Mesothelial cell of epicardium (in vitro differentiated cells): ENCODE measurements at places on chromosomes 2 and 18. TPM values are rescaled to one million over a fixed set of nuclear protein-coding genes. Genes with fewer than 3 reads are reported as not detected.

DNA sequence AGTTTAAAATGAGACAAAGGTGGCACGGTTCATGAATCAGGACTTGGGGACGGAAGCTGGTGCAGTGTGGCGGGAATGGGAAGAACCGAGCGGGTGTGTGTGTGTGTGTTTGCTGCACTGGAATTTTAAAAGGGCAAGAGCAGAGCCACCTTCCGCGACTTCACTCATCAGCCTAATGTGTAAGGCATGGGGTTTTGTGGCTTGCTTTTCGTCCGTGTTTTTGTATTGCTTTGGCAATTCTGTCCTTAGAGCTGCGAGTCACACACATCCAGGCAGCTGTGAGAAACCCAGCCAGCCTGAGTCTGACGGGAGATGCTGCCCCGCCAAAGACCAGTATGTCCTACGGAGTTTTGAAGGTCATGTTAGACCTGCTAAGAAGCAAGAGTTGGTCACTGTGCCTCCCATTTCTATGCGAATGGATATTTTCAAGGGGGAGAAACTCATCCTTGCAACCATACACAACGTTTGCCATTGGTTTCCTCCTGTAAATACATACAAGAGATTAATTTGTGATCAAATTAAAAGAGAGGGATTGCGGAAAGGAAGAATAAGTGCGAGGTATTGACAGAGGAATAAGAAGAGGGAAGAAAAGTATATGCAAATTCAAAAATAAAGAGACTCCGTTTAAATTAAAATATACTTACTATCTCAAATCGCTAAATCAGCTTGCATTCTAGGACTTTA is 665 bp upstream of the CACNB4 start:
- no peak for DNase-seq
- H3K4me3 ChIP-seq, result peak overlapping the region; percentile 83
- no peaks in the 10 kb centered on the region for H3K36me3 ChIP-seq
- peaks cover 21% of the 10 kb centered on the region for H3K4me1 ChIP-seq
- H3K27me3 ChIP-seq, result peaks cover 72% of the 10 kb centered on the region

DNA sequence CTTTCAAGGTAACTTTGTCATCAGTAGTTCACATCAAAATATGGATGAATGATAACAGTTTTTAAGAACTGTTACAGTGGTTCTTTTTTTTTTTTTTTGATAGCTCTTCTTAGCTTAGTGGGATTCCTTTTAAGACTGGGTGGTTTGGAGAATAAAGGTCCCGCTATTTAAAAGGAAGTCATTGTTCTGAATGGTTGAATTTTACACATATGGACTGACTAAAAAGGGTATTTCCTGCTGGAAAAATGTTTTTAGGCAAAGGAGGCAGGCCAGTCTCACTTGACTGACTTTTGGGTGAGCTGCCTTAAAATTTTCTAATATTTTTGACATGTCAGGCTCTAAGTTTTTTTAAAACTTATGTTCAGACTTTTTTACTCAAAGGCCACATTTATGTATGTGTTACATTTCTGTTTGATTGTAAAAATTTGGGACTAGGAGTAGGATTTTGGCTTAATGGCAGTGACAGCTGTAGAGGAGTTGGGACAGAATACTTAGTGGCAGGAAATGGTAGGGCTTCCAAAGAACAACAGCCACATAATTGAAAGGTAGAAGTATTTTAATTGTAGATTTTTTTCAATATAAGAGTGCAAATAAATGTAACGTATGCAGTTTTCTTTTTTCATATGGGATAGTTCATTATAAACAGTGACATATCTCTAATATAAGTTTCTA is 13.7 kb downstream of the VAPA start:
- no peak for DNase-seq
- H3K27me3 ChIP-seq, result no peaks in the 10 kb centered on the region
- peaks cover 53% of the 10 kb centered on the region for H3K4me1 ChIP-seq
- peak overlapping the region; percentile 59 for H3K27ac ChIP-seq

Gene ELOA2
- not detected in 3 replicates for total RNA-seq

Gene LAMA1
- total RNA-seq, result 91.4 to 99.8 TPM (median 93.7 TPM) in 3 replicates

GRCh38 chr2:108243566-108243965 is 3.8 kb downstream of the SULT1C3 start:
- H3K27me3 ChIP-seq, result no peaks in the 10 kb centered on the region
- no peak for DNase-seq
- no peaks in the 10 kb centered on the region for H3K36me3 ChIP-seq
- no peak overlapping the region for H3K4me3 ChIP-seq

DNA sequence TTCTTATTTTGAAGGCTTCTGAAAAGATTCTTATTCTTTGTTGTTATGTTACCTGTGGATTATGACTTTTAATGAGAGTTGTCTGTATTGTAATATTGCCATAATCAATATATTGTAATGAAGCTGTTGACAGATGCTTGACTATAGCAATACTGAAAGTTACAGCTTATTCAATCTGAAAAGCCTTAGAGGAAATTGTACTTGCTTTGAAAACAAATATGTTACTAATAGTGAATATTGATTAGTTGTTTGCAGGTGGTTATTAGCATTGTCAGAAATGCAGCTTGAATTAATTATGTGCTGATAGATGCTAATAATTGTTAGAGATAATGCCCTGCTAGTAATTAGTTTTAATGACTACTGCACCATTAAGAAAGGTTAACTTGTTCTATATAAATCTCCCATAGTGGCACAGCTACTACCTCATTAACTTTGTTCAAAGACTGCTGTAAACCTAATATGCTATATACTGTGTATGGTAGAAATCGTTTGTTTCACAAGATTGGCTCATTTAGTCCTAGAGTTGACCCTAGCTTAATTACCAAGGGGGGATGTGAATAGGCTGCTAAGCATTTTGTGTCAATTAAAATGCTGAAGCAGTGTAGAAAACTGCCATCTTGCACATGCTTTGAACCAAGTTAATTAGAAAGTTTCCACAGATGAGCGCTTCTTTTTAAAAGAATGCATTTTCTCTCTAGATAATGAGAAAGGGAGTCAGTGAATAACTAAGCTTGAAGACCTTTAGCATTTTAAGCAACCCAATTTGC is 30.5 kb downstream of the SLC39A10 start:
- peaks cover 19% of the 10 kb centered on the region for H3K4me1 ChIP-seq
- H3K36me3 ChIP-seq, result peaks cover 42% of the 10 kb centered on the region
- DNase-seq, result no peak
- no peaks in the 10 kb centered on the region for H3K27me3 ChIP-seq

Gene MOGAT1
- total RNA-seq, result not detected in 3 replicates

DNA sequence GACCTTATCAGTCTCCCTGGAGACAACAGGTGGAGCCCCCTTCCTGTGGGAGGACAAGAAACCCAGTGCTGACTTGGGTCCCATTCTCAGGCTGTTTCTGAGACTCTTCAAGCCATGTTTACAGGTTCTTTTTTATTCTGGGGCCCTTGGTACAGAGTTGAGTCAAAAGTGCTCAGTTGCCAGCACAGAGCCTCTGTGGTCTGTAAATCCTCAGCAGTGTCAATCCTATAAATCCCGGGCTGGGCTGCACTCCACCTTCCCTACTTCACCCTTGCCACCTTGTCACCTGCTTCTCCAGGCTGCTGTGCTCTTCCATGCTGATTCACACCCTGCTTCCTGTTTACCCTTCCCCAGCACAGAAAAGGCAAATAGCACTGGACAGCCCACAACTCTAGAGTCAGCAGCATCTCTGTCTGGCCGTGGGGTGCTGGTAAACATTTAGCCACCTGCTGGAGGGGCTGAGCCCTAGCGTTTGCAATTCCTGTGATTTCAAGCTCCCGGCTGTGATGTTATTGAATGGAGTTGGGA is 74.7 kb downstream of the TNFRSF11A start:
- no peak overlapping the region for H3K4me3 ChIP-seq
- no peaks in the 10 kb centered on the region for H3K4me1 ChIP-seq
- DNase-seq, result no peak
- no peak overlapping the region for H3K27ac ChIP-seq
- H3K27me3 ChIP-seq, result peaks cover 40% of the 10 kb centered on the region
- no peaks in the 10 kb centered on the region for H3K36me3 ChIP-seq

DNA sequence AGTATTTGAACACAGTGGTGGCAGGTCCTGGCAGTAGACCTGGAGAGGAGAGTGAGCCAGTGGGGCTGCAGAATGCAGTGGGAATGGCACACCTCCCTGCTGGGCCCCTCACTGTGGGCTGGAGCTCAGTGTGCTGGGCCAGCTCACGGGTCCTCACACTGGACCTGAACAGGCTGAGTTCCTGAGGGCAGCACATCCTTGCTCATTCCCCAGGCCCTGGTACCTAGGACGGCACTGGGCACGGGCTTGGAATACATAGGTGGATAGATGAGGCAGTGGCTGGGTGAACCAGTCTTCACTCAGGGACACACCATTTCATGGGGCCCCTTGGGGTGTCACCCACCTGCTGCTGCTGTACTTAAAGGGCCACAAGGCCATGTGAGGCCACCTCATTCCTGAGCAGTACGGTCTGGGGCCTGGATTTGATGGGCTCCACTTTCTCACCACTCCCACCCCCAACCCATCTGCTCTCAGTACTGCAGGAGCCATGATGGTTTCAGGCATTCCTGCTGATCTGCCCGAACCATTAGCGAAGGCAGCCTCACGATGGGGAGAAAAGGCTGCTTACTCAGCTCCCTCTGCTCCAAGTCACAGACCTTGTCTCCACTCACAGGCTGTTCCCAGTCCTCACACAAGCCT is 4.2 kb downstream of the TMEM177 start:
- H3K27me3 ChIP-seq, result no peaks in the 10 kb centered on the region
- peak overlapping the region; percentile 21 for H3K27ac ChIP-seq
- peaks cover 19% of the 10 kb centered on the region for H3K4me1 ChIP-seq
- H3K36me3 ChIP-seq, result peaks cover 17% of the 10 kb centered on the region
- H3K4me3 ChIP-seq, result no peak overlapping the region

Gene ANKRD12
- total RNA-seq, result 47.6 to 50.7 TPM (median 49.7 TPM) in 3 replicates

- peaks cover 3% of the 10 kb centered on the region for H3K27me3 ChIP-seq
- no peak overlapping the region for H3K4me3 ChIP-seq
- peaks cover 20% of the 10 kb centered on the region for H3K4me1 ChIP-seq
- H3K36me3 ChIP-seq, result no peaks in the 10 kb centered on the region
- no peak for DNase-seq
- no peak overlapping the region for H3K27ac ChIP-seq
Measured at GRCh38 chr18:41624460-41624859, 330.6 kb upstream of the PIK3C3 start.

GRCh38 chr2:110931648-110932047 is 189.1 kb upstream of the BCL2L11 start:
- H3K27ac ChIP-seq, result no peak overlapping the region
- H3K4me1 ChIP-seq, result no peaks in the 10 kb centered on the region
- H3K27me3 ChIP-seq, result peaks cover 7% of the 10 kb centered on the region
- no peak overlapping the region for H3K4me3 ChIP-seq
- DNase-seq, result no peak

DNA sequence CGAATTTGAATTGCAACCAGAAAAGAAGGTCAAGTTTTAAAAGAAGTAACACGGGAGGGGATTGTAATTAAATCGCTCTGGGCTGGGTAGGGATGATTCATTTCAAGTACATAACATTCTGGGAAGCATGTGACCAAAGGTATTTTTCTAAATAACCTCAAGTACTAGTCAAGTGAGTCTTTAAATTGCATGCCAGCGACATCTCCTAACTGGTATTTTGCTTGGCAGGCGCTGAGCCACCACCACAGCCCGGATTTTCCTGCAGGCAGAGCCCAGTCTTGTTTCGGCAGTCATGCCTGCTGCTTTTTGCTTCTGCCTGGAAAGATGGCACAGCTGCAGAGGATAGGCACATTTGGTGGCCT is 33.7 kb upstream of the NPAS2 start:
- H3K27ac ChIP-seq, result no peak overlapping the region
- H3K4me3 ChIP-seq, result no peak overlapping the region
- H3K36me3 ChIP-seq, result no peaks in the 10 kb centered on the region
